NCI-H345 (cell line): ENCODE measurements at places on chromosomes 7 and 10.
A peak's percentile ranks its signal among the peaks of the same experiment; 100 is the strongest.

GRCh38 chr7:131161103-131161502, 166.6 kb upstream of the MKLN1 start:
- DNase-seq = no peak

GRCh38 chr10:129863201-129863663, 100.8 kb downstream of the EBF3 start:
- no peak for DNase-seq

- DNase-seq = no peak
Measured at GRCh38 chr7:85614684-85615083, 427.8 kb upstream of the SEMA3D start.

DNA sequence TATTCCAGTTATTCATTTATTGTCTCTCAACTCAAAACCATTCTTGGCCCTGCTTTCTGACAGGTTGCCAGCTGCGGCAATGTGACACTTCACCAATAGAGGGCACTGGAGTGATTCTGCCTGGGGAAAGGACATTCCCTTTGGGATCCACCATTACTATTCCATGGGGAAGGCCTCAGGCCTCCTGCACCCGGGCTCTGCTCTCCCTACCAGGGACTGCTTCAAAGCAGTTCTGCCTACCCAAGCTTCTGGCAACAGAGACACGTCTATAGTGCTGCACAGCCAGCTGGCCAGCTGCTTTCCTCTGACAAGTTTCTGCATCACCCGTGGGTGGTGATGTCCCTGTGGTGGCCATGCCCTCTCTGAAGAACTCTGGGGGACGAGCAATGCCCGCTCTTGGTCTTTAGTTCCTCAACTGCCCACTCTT, 163.8 kb downstream of the ELMO1 start:
- peak; percentile 54 for DNase-seq

- DNase-seq = peak; percentile 53
Measured at GRCh38 chr7:37916673-37917660, at the start of gene SFRP4. Gene SFRP4 (minus strand): TSS chr7:37916817. CDS start chr7:37916537, 280 bp downstream.

DNA sequence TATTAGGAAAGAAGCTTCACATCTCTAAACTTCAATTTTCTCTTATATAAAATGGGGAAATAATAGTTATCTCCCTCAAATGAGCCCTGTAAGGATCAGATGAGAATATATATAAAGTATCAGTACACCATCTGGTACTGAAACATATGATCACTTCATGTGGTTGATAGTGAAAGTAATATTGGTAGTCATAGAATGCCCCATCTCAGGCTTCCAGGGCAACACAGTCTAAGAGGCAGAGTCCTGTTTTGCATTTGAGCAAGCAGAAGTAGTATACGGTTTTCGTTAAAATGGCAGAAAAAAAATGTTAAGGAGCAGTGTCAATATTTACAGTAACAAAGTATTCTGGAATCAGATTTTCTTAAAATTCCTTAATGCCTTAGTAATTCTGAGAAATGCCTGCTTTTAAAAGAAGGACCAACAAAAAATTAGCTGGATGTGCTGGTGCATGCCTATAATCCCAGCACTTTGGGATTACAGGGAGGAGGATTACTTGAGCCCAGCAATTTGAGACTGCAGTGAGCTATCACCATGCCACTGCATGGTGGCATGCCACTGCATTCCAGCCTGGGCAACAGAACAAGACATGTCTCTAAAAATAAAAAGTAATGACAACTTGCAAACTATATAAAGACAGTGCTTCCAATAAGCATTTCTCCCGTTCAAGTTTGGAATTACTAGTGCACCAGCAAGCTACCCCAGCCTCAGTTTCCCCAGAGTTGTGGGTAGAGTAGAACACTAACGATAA, 19.8 kb downstream of the KBTBD2 start:
- no peak for DNase-seq

DNA sequence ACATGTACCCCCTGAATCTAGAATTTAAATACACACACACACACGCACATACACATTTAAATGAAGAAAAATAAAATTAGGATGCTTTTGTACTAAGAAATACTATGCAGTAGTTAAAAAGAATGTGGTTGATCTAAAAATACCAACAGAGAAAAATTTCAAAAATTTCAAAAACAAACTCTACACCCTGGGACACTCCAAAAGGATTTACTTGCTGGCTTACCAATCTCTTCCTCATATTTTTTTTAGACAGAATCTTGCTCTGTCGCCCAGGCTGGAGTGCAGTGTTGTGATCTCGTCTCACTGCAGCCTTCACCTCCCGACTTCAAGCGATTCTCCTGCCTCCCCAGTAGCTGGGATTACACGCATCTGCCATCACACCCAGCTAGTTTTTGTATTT, 80.9 kb downstream of the HIP1 start:
- DNase-seq = no peak

GRCh38 chr10:86489960-86490612, 31.5 kb downstream of the WAPL start:
- DNase-seq = no peak

DNA sequence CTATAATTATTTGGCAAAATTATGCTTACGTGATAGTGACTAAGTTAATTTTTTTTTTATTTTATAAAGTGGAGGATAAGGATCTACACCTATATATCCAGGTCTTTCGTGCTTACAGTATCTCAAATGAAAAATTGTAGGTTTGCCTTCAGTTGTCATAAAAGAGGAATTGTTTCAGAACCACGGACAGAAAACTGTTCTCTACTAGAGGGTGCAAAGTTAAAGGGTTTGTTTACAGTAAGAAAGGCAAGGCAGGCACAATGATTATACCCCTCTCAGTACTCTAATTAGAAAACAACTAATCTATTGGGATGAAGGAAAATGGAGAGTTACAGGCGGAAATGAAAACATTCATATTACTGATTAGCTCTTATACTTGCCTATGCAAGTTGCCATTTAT, 1.5 kb downstream of the PCLO start:
- DNase-seq = no peak

- no peak for DNase-seq
Measured at GRCh38 chr10:103470761-103471653, 8.0 kb downstream of the CALHM3 start.

DNA sequence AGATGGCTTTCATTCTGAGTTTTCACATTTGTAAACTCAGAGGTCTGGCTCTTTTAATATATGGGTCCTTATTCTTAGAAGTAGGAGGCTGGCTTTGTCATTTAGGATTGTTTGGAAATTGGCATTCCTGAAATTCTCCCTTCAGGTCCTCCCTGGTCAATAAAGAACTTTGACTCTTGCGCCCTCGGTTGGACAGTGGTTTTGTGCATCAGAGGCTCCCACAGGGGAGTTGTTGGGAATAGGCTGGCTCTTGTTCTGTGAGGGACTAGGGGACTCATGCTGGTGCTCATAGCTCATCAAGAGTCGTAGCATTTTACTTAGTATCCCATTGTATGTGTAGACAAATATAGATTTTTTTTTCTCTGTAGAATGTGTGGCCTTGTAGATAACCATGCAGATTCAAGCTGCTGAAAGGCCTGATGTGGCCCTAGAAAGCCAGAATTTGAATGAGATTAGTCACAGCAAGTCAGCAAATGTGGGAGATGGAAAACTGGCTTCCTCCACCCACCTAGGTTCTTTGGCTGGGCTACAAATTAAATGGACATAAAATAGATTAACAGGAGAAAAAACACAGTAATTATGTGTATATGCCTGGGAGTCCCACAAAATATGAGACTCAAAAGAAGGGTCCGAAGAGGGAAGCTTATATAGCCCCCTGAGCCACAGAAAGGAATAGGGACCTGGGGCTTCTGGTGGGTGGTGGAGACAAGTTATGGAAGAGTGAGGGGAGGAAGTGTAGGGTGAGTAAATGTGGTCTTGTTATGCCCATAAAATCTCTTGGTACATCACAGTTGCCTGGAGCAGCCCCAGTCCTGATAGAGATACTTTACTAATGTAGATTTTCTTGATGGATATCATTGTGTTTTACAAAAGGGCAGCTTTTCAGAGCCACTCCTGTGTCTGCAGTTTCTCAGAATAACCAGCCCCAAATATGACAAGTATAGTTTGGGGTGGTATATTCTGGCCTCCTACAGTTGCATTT, 94.6 kb upstream of the BTBD16 start:
- no peak for DNase-seq

DNA sequence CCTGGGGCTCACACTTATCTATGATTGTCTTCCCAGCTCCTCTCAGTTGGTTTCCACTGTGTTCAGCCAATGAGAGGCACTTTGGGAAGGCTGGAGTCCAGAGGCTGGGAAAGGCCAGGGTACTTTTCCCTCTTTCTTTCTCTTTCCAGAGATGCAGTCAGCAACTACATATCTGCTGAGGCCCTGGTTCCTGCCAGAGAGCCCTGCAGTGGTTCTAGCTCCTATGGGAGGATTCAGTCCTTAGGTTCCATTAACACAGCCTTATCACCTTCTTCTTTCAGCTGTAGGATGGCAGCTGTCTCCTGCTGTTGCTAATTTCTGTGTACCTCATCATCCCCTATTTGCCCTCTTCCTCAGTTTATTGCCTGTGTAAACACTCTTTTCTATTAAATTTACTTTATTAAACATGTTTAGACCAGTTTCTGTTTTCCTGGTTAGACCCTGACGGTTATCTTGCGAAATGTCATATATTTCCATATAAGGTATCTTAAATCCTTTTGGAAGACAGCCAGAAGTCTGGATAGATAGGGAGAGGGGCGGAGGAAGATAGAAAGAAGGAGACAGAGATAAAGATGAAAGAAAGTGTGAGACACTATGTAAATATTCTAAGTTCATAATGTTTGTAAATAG, 100.3 kb downstream of the HGF start:
- DNase-seq = no peak

- DNase-seq = no peak
Measured at GRCh38 chr10:133475821-133476640, 22.3 kb downstream of the SCART1 start.

DNA sequence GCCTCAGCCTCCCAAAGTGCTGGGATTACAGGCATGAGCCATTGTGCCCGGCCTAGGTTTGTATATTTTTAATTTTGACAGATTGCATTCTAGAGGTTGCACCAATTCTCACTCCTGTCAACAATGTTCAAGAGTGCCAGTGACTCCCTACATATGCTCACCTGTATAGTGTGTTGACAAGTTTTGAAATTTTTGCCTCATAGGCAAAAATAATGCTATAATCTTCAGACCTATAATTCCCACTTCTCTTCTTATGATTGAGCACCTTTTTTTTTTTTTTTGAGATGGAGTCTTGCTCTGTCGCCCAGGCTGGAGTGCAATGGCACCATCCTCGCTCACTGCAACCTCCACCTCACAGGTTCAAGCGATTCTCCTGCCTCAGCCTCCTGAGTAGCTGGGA, 139.7 kb downstream of the EVX1 start:
- no peak for DNase-seq

- no peak for DNase-seq
Measured at GRCh38 chr7:127516320-127516719, 69.1 kb downstream of the GCC1 start.

DNA sequence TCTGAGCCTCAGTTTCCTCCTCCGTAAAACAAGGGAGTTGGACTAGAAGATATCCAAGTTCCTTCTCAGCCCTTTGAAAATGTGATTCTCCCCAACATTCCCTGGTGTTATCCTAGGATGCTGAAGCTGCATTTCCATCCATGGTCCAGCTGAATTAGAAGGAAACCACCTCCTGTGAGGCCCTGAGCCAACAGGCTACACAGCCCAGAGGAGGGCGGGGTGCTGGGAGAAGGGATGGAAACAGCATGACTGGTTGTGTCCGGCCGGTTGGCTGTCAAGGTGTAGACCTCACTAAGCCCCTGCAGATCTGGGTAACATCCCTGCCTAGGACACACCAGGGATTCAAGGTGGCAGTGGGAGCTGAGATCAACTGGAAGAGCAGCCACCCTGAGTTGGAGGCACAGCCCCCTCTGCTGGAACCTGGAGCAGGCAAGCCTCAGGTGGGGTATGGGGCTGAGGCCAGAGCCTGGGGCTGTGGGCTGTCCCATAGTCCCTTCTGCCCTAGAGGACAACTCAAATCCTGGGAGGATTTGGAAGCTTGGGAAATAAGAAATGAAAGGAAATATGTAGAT, 72.0 kb downstream of the PAX2 start:
- no peak for DNase-seq
